Epithelial cell of proximal tubule (primary cell): ENCODE measurements at places on chromosomes 6 and 20.

DNA sequence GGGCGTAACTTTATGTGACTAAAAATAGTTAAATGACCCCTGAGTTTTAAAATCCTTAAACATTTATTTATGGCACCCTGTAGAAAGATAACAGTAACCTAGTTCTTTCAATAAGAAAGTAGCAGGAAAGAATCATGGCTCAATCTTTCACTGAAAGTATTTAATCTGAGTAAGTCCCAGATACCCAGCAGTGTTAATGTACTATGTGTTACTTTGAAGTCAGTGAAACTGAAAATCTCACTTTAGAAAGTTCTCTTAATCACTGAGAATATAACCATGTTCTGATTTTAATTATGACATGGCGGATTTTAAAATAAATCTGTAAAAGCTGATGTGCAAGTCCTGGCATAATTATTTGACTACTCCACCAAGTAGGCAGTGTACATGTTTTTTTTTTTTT is 8.1 kb upstream of the HEY2 start:
- no peak for DNase-seq

GRCh38 chr6:160505970-160506369 is 157.8 kb downstream of the SLC22A3 start:
- DNase-seq, result no peak

- DNase-seq, result no peak
These were observed 12.8 kb downstream of the DLL1 start for GRCh38 chr6:170277893-170278742.

GRCh38 chr20:38123021-38123587 is 42.0 kb downstream of the TGM2 start:
- DNase-seq, result no peak

- DNase-seq, result no peak
These were observed 159.6 kb downstream of the SASH1 start for GRCh38 chr6:148502083-148502772.

DNA sequence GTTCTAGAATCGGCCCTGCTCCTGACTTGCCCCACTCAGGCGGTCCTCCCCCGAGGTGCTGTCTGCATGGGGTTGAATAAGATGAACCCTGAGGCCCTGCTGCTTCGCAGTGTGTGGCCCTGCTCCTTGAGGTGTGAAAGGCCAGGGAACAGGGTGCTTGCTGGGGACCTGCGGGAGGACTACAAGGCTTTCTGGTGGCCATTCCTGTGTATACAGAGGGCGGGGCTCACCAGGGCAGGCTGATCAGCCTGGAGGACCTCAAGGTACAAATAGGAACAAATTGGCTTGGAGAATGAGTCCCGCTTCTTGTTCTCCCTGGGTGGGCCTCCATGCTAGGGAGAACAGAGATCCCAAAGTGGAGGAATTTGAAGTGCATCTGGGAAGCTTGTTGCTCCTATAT is 5.7 kb downstream of the NOTCH4 start:
- no peak for DNase-seq

DNA sequence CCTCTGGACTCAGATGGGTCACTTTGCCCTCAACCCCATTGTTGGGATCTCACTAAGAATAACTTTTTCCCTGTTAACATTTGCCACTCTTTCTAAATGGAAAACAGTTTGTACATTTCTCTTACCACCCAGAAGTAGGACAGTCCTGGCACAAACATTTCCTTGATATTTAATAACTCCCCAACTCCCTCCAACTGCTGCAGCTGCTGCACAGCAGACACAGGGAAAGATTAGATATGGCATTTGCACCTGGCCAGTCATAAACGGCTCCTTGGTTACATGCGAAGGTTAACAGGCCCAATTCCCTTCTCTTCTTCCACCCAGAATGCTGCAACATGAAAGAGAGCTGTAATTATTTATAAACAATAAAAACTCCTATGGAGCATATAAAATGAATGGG is 55.9 kb upstream of the SOX4 start:
- DNase-seq, result no peak

GRCh38 chr20:51661609-51662178 is 106.5 kb downstream of the ATP9A start:
- DNase-seq, result peak; percentile 13

DNA sequence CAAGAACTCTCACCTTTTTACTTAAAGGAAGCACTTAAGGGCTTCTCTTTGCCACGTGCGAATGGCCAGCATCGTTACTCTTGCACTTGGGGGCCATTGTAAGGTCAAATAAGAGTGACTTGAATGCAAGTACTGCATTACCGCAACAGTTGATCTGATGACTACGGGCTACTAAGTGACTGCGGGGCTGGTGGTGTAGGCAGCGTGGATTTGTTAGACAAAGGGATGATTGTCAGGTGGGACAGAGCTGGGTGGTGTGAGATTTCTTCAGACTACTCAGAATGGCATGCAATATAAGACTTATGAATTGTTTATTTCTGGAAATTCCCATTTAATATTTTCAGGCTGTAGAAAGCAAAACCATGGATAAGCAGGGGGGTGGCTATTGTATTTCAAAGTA is 199.7 kb upstream of the UST start:
- DNase-seq, result no peak

- DNase-seq, result no peak
These were observed 71.9 kb upstream of the CNR1 start for GRCh38 chr6:88238065-88238464.

- peak; percentile 71 for DNase-seq
These were observed 472.1 kb upstream of the RNF217 start for GRCh38 chr6:124490122-124490521.

DNA sequence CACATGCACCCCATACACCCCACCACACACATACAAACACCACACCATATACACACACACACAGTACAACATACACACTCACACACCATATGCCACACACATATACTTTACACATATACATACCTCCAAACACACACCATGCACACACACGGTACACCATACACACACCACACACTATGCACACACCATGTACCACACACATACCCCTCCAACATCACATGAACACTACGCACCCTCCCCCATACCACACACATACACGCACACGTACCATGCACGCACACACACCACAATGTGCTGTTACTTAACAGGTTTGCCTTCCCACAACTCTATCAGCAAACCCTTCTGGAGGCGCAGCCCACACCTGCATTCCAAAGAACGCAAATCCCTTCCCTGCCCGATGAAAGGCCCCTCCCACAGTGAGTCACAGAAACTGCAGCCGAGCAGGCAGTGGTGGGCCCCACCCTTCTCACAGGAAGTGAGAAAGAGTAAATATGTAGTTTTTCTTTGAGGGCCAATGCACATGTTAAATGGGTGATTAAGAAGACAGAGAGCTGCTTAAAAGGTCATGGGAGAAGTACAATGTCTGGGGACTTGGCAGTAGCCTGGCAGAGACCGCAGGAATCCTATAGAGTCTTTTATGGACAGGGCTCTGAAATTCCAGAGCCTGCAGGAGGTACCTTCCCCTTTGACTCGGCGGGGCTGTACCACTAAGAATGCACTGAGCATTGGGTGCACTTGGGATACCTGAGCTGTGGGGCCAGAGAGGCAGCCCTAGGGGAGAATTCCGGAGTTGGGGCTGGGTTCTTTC is 34.1 kb upstream of the EZR start:
- DNase-seq, result peak; percentile 93
